Stimulated activated effector memory CD8-positive, alpha-beta T cell treated with anti-CD3 and anti-CD28 coated beads, Interleukin-12 subunit alpha, Interleukin-12 subunit beta, amount 100 ng/mL, for 72 hours (primary cell): ENCODE measurements at places on chromosomes 3 and 15.
A peak's percentile ranks its signal among the peaks of the same experiment; 100 is the strongest.

DNA sequence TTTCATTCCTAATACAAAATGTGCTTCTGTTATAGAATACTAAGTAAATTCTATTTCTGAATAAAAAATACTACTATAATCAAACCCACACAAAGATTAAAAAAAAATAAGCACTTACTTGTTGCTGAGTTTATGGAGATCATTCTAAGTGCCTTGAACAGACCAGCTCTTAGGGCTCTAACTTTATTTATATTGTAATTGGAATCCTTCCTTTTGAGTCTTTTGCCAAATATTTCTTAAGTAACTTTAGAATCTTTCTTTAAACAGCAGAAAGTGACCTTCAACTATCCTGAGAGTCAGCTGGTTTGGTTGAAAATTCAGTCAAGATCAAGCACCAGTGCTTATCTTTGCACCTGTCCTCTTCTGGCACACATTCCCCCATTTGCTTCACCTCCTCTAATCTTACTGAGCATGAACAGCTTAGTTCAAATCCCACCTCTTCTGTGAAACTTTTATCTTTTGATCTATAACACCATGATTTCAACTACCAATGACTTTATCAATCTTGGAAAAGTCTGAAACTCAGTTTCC lies 149.3 kb downstream of the VPS13C start:
- DNase-seq = no peak

- DNase-seq = no peak
These were observed 2.1 kb downstream of the CYP1A2 start for GRCh38 chr15:74750751-74751150.

DNA sequence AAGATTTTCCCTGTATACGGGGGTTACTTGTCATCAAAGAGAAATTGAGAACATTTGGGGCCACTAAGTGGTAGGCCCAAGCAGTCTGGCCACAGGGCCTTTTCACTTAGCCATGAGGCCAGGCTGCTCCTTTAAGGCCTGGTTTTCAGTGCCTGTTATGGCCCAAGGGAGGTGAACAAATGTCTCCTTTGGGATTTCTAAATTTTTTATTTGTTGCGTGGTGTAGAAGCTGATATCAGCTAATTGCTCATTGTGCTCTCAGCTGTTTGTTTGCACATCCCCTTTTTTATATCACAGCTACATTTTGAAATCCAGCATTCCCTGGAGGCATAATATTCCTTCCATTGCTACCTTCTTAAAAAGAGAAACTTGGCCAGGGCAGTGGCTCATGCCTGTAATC lies 48.5 kb downstream of the RLBP1 start:
- no peak for DNase-seq

GRCh38 chr3:50542177-50543034 lies 25.1 kb downstream of the C3orf18 start:
- peak; percentile 56 for DNase-seq

GRCh38 chr3:23888617-23889228 lies 28.1 kb downstream of the NKIRAS1 start:
- no peak for DNase-seq

GRCh38 chr3:174097686-174098085 lies 700.1 kb downstream of the NLGN1 start:
- no peak for DNase-seq

GRCh38 chr15:25761971-25762662 lies 101.0 kb downstream of the ATP10A start:
- DNase-seq = no peak

- no peak for DNase-seq
These were observed 178.0 kb downstream of the FMN1 start for GRCh38 chr15:33016405-33017024.

DNA sequence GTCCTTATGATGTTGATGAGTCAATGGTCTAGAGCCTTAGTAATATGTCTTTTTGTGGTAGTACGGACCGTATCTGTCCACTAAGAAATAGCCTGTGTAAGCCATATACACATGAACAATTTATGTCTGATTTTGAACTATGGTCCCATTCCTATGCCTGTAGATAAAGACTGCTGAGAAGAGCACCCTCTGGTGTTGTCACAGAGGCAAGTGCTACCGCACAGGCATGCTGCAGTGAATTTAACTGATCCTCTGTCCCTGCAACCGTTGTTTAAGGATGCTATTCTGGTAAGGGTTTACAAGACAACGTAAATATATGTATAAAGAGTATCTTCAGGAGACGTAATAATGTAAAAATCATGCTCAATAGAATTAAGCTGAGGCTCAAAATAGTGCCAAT lies 170.7 kb downstream of the UBE3A start:
- DNase-seq = no peak

DNA sequence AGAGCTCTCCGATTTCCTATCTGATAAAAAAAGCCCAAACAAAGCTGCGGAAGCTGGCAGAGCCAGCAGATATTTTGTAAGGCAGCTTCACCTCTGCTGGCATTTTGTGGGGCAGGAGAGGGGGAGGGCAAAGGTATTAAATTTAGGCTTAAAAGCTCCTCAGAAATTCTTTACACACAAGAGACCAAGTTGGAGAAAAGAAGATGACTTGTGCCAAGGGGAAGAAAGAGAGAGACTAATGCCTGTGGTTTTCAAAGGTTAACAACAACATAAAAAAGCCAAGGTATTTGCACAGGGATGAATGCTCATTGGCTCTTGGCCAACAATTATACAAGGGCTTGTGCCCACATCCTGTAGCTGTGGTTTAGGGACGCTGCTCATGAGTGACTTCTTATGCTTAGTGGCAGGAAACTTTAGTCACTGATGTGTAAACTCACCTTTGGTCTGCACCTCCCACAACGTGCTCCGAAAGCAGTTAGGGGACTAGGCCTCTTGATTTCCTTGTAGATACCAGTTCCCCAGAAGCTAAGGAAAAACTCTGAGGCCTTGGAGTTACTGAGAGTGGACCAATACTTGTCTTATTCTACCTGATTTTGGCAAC lies 152.9 kb downstream of the TPRG1 start:
- peak; percentile 54 for DNase-seq

DNA sequence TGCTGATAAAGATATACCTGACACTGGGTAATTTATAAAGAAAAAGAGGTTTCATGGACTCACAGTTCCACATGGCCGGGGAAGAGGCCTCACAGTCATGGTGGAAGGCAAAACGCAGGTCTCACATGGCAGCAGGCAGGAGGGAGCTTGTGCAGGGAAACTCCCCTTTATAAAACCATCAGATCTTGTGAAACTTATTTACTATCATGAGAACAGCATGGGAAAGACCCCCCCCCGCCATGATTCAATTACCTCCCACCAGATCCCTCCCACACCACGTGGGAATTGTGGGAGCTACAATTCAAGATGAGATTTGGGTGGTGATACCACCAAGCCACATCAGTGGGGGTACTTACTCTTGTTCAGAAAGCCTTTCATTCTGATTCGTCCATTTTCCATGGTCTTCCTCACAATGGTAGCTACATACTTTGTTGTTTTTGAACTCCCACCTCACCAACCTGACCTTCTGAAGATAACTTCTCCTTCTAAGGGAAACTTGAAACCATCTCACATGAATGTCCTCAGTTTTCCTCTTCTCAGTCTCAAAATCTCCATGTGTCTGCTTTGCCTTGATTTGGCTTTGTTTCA lies 275.6 kb upstream of the PROK2 start:
- no peak for DNase-seq

DNA sequence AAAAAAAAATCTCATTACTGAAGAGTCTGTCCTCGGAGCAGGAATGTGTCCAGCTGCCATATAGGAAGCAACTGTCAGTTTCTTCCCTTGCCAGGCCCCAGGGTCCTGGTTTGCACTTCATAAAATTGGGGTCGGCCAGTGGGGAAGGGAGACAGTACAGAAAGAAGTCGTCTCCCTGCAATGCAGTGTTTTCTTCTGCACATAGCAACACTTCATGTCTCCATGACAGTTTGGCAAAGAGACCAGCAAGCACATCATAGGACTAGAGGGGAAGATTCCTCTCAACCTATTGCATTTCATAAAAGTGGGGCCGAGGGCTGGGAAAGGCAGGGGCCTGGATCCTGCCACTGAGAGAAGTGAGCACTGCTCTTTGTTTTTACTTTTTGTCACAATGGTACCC lies 138.2 kb upstream of the HACD2 start:
- DNase-seq = no peak

GRCh38 chr3:100873611-100874010 lies 119.6 kb downstream of the ABI3BP start:
- DNase-seq = no peak

GRCh38 chr3:95711789-95712188 lies 1102.6 kb upstream of the EPHA6 start:
- DNase-seq = no peak

DNA sequence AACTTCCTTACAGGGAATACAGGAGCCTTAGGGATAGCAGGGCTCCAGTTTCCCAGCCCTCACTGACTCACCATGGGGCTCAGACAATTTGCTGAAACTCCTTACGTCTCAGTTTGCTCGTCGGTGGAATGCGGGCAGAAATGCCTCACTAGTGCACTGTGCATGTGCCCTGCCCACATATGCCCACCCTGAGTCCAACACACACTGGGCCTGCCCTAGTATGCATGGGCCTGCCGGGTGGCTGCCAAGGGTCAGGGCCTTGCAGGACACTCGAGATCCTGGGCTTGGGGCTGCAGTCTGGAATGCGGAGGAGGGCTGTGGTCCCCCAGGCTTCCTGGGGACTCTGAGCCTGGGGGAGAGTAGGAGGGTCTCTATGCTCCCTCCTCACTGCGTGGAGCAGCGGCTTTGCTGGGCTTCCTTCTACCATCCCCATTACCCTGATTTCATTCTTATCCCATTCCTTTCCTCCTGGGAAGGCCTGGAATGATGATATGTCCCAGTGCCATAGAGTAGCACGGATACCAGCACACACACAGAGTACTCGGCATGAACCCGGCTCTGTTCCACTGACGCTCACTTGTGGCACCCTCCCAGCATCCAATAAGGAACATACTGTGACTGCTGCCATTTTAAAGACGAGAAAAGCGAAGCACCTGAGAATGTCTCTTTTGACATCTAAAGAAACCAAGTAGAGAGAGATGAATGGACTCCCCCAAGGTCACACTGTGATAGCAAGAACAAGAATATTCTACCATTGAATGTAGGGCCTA lies 124.2 kb downstream of the ASB7 start:
- no peak for DNase-seq

DNA sequence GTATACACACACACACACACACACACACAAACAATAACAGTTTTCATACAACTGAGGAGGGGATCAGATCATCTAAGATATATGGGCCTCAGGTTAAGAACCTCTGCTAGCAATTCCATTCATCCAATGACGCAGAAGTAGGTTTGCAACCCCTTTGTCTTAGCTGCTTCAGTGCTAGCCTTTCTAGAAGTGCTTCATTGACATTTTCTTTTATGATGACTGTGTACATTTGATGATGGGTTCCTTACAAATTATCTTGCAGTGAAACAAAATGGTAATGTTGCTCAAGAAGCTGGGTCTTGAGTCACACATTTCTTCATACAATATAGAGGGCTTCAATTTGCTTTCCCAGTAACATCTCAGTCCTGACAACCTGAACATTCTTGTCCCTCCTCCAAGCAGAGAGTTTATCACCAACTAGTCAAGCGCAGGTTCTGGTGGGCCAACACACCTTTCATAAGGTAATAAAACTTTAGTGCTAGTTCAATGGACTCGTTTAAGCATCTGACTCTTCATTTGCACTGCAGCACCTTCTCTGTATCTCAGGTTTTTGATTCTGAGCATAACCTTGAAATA lies 269.5 kb downstream of the CNTN3 start:
- no peak for DNase-seq

DNA sequence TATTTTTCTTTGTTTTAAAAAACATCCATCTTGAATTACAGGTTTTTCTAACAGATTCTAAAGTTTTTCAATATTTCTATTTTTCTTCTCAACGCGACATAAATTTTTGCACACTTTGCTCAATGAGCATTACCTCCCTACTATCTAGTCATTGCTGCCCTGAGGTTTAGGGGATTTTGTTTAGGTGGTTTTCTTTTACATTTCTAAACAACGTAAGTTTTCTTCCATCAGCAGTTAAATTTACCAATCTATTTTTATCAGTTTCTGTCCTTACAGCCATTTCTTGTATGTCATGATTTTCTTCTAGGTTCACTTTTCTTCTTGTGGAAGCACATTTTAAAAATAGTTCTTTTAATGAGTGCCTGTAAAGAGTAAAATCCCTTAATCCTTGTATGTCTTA lies 49.2 kb upstream of the CCR2 start:
- DNase-seq = no peak

DNA sequence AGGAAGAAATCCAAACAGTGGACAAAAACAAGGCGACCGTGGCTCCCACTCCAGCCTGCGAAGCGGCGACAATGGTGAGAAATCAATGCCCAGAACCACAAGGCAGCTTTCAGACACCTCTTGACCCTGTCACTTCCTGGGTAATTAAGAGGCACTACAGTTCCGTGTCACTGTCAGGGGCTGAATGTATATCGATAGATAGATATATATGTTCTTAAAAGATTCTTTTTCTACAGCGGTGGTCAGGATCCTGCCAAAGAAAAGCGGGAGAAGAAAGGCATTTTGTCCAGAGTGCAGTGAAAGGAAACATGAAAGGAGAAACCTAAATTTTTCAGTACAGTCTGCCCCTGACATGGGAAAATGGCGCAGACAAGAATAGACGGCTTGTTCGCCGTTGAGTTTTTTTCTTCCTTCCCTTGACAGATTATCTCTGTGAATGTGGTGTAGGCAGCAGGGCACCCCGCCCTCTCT lies 56.2 kb upstream of the HES1 start:
- no peak for DNase-seq

GRCh38 chr3:172914854-172915253 lies 164.3 kb downstream of the ECT2 start:
- no peak for DNase-seq

GRCh38 chr15:100108346-100108745 lies 233.4 kb downstream of the ADAMTS17 start:
- DNase-seq = no peak

DNA sequence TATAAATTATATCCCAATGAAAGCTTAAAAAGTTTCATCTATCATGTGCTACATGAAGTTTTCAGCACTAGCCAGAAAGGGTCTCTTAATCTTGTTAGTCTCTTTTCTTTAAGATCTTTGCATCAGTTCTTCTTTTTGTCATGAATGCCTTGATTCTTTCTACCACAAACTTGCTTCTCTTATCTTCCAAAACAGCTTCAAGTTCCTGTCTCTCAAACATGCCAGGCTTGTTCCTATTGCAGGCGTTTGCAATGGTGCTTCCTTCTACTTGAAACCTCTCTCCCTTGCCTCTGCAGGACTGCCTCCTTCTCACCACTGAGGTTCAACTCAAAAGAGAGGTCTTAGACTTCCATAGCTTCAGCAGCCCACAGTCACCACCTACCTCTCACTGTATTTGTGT lies 104.3 kb upstream of the FRMD4B start:
- no peak for DNase-seq

DNA sequence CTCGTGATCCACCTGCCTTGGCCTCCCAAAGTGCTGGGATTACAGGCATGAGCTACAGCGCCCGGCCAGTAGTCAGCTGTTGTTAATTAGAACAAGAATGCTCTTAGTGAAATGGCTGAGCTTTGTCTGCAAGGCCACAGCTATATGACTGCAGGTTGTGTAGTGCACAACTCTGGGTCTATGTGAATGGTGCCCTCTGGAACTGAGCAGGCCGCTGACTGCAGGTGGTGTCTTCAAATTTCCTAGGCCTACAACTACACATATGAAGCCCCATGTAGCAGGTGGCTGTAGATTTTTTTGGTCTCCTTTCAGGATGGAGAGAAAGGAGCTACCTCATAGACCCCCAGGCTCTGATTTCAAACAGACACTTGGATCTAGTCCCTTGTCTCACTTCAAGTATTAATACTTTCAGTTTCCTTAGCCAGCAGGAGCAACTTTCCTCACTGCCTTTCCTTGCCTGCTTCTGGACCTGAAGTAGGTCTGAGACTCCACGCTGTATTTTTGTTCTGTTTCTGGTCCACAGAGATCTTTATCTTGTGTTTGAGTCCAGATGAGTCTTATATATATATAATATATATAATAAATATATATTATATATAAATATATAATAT lies 86.9 kb downstream of the C3orf80 start:
- no peak for DNase-seq
